ENCODE measurements at places on chromosomes 16 and 17. TPM values are rescaled to one million over a fixed set of nuclear protein-coding genes. Genes with fewer than 3 reads are reported as not detected.

WNT3 gene
- 7.0 TPM for total RNA-seq

SLC9A5 gene
- 0.78 TPM for total RNA-seq

OMG gene
- not detected for total RNA-seq

AGRP gene
- total RNA-seq = not detected

TNFRSF13B gene
- not detected for total RNA-seq

ITFG1 gene
- total RNA-seq = 89.7 TPM

Data from NCI-H460 (cell line).